ENCODE measurements at places on chromosomes 5 and 9.
A peak's percentile ranks its signal among the peaks of the same experiment; 100 is the strongest.

- no peak for DNase-seq
Observed at GRCh38 chr5:123787635-123788034, 275.7 kb downstream of the CSNK1G3 start.

DNA sequence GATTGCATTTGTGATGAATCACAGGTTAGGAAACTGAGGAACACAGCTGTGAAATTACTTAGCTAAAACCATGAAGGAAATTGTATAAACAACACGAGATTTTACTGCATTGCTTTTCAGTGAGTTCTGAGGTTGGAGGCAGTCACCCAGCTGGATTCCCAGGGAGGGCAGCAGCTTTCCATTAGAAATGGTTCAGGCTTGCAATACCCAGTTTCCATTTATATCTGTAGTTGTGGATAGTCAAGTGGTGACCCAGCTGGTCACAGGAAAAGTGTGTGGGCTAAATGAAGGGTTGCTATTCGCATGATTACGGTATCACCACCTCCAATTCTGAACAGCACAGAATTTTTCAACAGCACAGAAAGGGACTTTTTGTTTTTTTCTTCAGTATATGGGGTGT, 34.3 kb upstream of the SPATA31D4 start:
- DNase-seq = no peak

GRCh38 chr9:81847181-81847915, 80.9 kb upstream of the SPATA31D4 start:
- no peak for DNase-seq

DNA sequence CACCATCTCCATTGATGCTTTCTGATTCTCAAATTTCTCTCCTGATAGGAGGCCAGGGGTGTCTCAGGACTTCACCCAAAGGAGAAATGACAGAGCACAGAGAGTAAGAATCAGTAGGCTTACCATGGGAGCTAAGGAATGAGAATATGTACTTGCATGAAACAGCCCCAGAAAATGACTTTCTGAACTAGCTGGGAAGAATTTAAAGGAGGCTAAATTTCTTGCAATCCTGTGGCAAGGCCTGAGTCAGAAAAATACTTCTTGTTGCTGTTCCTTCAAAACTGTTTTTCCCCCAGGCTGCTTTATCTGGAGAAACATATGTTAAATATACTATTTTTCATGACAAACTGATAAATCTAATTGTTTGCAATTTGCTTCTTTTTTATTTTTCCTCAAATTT, 53.4 kb upstream of the FBXL7 start:
- DNase-seq = no peak

GRCh38 chr5:56202483-56202882, 30.6 kb downstream of the ANKRD55 start:
- no peak for DNase-seq

GRCh38 chr9:127919253-127919815, 2.5 kb upstream of the ST6GALNAC4 start:
- DNase-seq = no peak

DNA sequence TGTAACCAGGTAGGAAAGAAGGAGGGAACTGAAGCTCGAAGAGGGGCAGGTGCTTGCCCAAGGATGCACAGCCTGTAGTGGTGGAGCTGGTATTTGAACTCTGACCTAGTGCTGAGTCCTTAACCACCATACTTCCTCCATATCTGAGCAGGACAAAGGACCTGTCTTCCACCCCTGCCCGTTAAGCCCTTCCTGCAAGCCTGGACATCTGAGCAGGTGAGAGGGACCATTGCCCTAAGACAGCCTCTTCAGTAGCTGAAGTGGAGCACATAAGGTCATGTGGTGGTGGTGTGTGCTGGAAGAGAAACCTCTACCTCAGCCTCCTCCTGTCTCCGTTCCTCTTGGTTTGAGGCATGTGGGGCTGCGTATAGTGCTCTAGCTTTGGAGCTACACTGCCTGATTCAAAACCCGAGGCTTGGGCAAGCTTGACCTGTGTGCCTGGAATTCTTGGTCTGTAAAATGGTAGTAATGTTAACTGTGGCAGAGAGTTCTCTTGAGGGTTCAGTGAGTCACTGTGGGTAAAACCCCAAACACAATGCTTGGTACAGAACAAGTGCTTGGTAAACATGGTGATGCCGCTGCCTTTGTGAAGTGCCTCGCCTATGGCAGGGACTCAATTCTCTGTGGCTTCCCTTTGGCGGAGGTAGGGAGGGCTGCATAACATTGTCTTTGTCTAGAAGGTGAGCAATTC, 7.4 kb downstream of the GALNT10 start:
- peak; percentile 42 for DNase-seq

- no peak for DNase-seq
Observed at GRCh38 chr5:140189977-140190871, 15.2 kb downstream of the CYSTM1 start.

- no peak for DNase-seq
Observed at GRCh38 chr9:127539259-127539981, 72.7 kb upstream of the STXBP1 start.

DNA sequence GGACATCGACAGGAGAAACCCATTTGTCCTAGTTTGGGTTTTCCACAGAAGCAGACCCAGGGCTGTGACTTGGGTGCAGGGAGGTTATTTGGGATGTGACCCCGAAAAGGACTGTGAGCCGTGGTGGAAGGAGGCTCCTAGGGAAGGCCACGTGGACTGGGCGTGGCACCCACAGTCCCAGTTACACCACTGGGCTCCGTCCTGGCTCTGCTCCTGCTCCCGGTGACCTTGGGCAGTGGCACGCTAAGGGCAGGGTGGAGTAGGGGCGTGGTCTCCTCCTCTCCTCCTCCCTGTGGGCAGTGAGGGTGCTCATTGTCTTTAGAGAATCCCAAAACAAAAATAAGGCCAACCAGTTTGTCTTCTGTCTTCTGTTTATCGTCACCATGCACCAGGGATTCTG, 190.1 kb downstream of the GADD45G start:
- no peak for DNase-seq

All from activated T-helper 1 cell treated with anti-CD3 and anti-CD28 coated beads, Interleukin-2, amount 50 U/mL, for 16 hours (primary cell).